Cerebellum (tissue), 4 donors: ENCODE measurements at places on chromosomes 6 and 20.

- DNase-seq, result no peak
Observed at GRCh38 chr20:23126281-23127061, 40.3 kb upstream of the CD93 start.

DNA sequence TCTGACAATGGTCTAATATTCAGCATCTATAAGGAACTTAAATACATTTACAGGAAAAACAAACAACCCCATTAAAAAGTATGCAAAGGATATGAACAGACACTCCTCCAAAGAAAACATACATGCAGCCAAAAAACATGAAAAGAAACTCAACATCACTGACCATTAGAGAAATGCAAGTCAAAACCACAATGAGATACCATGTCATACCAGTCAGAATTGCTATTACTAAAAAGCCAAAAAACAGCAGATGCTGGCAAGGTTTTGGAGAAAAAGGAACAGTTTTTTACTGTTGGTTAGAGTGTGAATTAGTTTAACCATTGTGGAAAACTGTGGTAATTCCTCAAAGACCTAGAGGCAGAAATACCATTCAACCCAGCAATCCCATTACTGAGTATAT is 339.0 kb upstream of the ADGRB3 start:
- DNase-seq, result no peak

GRCh38 chr6:109240370-109241084 is 141.7 kb downstream of the CD164 start:
- no peak for DNase-seq

GRCh38 chr6:125732398-125732797 is 17.0 kb upstream of the HEY2 start:
- DNase-seq, result no peak

GRCh38 chr6:166567107-166567506 is 19.4 kb downstream of the RAMACL start:
- no peak for DNase-seq

DNA sequence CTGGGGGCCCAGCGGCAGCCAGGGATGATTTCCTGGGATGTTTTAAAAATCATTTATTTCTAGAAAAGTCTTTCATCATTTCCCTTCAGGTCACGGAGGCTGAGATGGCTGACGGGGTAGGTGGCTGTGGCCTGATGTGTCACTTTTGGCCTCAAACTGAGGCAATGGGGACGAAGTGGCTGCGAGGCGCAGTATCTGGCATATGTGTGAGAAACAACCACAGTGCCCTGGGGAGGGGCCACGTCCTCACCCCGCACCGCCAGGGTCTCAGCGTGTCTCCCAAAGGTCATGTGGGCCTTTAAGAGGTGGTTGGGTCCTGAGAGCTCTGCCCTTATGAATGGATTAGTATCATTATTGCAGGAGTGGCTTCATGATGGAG is 120.0 kb downstream of the CEBPB start:
- no peak for DNase-seq

GRCh38 chr20:47317127-47317895 is 39.2 kb downstream of the ZMYND8 start:
- DNase-seq, result peak; percentile 44

- peak; percentile 60 for DNase-seq
Observed at GRCh38 chr20:49747707-49748524, 34.2 kb upstream of the B4GALT5 start.

GRCh38 chr6:88006557-88006956 is 41.1 kb upstream of the SPACA1 start:
- DNase-seq, result no peak

- no peak for DNase-seq
Observed at GRCh38 chr20:38840894-38841470, 35.5 kb downstream of the PPP1R16B start.

DNA sequence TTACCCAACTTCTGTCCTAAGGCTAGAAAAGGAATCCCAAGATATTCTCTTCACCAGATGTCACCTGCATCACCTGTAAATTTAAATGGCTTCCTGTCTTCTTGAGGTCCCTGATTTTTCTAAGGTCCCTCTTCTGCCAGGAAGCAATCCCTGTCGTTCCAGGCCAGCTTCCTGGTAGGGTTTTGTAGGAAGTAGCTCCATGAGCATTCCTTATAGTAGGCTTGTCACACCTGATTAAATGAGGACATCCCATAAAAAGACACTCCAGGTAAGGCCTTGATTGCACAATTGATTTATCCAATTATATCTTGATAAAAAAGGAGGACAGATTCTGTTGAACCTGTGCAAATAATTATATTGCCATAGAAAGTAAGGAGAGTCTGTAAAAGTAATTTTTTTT is 8.7 kb downstream of the RAB44 start:
- no peak for DNase-seq

GRCh38 chr6:98016565-98016964 is 733.5 kb upstream of the MMS22L start:
- no peak for DNase-seq

DNA sequence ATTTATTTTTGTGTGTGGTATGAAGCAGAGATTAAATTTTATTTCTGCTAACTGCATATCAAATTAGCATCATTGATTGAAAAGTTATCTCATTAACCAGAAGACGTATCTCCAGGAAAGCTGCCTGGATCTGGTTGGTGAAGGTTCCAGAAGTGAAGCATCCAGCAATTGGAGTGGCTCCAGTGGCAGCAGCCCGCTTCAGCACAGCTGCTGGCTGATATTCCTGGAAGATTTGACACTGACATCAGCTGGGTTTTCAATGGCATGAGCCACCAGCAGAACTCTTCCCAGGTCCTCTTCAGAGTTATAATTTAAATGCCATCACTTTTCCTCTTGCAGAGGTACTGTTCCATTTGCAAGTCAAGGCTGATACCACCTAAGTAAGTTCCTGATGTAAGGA is 363.5 kb downstream of the BCKDHB start:
- no peak for DNase-seq

DNA sequence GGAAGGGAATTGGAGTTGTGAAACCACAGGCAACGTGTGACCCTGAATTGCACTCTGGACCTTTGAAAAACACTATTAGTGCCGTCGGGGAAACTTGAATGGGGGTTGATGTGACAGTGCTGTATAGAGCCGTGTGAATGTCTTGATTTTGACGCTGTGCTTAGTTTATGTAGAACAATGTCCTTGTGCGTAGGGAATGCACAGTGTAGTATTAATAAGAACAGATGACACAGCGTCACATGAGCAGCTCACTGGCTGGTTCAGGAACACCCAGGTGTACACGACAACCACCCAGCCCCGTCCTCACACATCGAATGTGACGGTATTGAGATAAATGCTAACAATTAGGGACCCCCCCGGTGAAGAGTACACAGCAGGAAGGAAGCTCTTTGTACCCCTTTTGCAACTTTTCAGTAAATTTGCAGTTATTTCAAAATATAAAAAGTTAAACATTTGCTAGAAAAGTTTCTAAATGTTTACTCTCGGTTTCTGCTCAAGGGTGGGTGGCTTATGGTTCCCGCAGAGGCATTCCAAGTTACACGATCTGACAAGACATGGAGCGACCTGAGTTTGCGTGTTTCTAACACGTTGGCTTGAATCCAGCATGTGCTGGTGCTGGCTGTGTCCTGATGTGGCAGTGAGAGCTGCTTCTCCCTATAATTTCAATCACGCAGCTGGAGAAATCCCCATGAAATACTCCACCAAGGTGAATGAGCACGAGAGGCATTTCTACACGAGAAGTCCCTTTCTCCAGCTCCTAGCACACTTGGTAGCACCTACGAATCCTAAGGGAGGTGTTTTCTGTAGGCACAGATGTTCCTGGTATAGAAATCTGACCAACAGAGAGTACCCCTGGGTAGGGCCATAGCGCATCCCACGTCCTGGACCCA is 208.0 kb upstream of the EXOC2 start:
- no peak for DNase-seq

- DNase-seq, result no peak
Observed at GRCh38 chr6:167146977-167147376, 10.8 kb downstream of the GPR31 start.

DNA sequence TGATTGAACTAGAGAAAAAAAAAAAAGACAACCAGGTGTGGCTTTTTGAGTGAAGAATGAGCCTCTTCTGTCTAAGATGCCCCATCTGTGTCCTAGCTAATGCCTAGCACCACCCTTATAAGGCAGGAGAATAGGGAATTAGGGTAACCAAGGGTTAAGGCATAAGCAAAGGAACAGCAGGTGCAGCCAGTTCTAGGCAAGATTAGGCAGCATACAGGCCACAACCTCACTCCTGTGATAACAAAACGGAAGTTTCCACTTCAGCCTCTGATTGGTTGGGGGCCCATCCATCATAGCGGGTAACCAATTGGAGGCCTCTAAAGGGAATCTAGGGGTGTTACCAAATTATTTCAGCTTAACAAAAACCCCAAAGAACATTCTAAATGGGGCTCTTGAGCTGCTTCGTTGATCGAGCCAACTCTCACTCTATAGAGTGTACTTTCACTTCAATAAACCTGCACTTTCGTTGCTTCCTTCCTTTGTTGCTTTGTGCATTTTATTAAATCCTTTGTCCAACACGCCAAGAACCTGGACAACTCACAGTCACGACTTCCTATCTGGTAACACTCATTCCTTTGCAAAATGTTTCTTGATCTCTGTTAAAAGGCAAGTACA is 61.9 kb upstream of the TAGAP start:
- DNase-seq, result peak; percentile 69

DNA sequence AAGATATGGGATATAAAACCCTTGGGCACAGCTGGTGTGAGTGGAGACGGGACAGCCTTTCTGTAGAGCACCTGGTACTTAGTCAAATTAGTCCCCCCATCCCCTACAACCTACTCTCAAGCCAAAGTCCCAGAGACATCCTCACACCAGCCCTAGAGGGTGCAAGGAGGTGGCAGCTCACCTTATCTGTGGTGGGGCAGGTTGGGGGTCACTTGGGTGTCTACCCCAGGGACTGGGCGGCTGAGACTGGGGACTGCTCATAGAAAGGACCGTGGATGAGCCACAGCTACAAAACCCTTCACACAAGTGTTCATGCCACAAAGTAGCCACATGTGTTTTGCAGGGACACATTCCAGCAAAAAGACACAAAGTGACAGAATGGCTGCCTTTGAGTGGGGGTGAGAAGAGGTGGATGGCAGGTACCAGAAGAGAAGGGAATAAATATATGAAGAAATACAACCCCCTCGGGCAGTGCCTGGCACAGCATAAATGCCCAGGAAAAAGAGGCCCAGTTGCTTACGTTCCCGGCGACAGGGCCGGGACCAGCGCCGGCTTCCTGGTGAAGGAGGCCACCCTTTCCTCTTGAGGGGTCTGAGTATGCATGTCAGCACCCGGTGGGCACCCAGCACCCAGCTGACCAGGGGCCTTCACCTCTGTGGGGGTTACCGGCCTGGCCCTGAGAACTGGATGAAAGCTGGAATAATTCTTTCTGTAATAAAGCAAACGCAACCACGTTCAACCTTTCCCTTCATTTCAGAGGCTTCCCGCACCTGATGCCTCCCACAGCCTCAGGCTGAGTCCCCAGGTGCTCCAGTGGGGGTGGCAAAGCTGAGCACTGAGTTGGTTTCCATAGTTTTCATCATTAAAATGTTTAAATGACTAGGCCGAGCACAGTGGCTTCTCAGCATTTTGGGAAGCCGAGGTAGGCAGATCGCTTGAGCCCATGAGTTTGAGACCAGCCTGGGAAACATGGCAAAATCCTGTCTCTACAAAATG is 14.4 kb upstream of the CEBPB start:
- no peak for DNase-seq

DNA sequence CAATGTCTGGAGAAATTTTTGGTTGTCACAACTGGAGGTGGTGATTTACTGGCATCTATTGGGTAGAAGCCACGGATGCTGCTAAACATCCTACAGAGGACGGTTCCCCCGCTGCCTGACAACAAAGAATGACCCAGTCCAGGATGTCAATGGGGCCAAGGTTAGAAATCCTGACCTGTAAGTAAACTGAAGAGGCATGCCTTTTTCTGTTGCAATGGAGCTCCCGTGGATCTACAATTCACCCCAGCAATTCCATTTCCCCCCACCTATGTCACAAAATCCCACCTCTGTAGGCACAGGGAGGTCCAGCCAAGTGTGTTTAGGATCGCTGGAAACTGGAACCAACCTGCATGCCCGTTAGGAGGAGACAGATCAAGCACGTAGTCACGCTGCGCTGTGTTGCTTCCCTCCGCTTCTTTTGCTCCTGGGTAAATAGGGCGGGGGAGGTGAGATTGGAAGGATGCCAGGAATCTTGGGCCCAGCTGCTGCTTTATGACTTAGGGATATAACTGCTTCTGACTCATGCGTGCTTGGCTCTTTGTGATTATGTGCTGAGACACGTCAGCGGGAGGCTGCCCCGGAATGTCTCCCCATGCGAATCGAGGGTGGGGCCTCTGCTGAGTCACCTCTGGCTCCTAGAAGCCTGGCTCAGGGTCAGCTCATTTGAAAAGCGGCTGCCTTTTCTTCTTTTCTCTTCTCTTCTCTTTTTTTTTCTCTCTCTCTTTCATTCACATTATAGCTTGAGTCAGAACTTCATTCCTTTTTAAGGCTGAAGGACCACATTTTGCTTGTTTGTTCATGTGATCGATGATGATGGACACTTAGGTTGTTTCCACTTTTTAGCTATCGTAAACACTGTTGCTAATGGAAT is 12.4 kb upstream of the PEDS1 start:
- DNase-seq, result peak; percentile 32

GRCh38 chr6:65988006-65988405 is 281.0 kb upstream of the EYS start:
- DNase-seq, result no peak

DNA sequence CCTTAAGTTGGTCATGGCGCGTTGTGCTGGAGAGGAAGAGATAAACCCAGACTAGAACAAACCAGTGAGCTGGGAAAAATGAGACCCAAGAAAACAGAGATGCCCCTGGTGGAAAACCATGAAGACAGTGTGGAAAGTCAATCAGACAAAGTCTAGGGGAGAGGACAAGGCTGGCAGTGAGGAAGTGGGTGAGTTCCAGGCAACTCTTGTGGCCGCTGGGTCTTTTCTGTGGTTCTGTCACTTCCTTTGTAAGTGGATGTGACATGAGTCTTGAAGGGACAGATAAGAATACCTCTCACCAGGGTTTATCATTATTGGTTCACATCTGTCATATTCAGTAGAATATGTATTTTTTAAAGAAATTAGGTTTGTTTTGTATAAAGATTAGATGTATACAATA is 738.4 kb downstream of the DHX35 start:
- DNase-seq, result no peak

GRCh38 chr6:26311385-26312095 is 53.5 kb upstream of the BTN3A2 start:
- DNase-seq, result peak; percentile 56

- peak; percentile 27 for DNase-seq
Observed at GRCh38 chr6:170222498-170223471, 68.1 kb downstream of the DLL1 start.

- DNase-seq, result no peak
Observed at GRCh38 chr6:72626126-72626525, 4.3 kb downstream of the KCNQ5 start.

GRCh38 chr20:48052475-48052835 is 267.2 kb upstream of the SULF2 start:
- no peak for DNase-seq
